ENCODE measurements at places on chromosomes 2 and 18. TPM values are rescaled to one million over a fixed set of nuclear protein-coding genes. Genes with fewer than 3 reads are reported as not detected.

Gene OTX1
- total RNA-seq = not detected

Gene TMEM178A
- total RNA-seq = 6.6 TPM

Gene MAP3K19
- 0.09 TPM for total RNA-seq

Gene SLC23A3
- 3.3 TPM for total RNA-seq

DNA sequence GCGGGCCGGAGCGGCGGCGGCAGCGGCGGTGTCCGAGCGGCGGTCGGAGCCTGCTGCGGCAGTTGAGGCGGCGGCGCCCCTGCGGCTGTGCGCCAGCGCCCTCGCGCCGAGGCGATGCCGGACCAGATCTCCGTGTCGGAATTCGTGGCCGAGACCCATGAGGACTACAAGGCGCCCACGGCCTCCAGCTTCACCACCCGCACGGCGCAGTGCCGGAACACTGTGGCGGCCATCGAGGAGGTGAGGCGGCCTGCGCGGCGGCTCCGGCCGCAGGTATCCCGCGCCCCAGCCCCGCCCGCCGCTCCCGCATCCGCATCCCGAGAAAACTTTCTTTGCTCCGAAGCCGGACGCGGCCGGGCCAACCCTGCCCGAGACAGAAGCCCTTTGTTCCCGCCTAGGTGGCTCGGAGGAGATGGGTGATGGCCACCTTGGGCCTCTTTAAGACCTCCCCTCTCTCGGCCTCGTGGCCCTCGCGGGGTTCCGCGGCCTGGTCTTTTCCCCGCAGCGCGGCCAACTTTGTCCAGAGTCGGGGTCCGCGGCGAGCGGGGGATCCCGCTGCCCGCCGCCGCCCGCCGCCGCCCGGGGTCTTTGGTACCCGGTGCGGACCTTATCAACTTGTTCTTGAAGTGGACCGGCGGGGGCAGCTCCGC, 504 bp downstream of the ASAP2 start:
- DNase-seq = peak; percentile 73

- no peak for DNase-seq
These were observed 83.3 kb downstream of the LCLAT1 start for GRCh38 chr2:30530346-30530745.

DNA sequence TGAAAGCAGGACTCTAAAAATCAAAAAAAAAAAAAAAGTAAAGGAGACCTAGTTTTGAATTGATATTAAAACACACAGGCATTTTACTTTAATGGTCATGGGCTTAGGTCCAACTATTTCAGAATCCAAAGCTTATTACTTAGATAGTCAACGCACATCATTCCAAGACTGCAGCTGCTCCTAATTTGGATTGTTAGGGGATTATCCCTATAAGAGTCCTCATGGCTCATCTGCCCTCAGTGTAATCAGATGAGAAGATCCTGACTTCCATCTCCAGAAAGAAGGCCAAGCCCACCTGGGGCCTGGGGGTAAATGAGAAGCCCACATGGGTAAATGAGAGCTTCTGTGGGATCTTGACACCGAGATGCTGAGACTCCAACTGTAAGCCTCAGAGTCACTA, 424.2 kb downstream of the NRXN1 start:
- DNase-seq = no peak

DNA sequence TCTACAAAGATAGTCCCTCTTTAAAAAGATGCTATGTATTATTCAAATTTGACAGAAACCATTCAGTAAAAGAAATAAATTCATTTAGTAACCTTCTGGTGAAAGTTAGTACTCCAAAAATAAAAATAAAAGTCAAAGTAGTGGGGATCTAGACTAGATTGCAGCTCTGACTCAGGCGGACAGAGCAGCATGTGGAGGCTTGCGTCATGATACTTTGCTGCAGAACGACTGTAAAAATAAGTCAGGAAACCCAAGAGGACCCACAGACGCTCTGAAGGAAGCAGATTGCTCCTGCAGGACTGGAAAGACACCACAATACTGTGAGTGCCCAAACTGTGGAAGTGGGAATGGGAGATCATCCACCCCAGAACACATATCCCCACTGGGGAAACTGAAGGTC, 301.9 kb downstream of the RIT2 start:
- no peak for DNase-seq
